ENCODE measurements at places on chromosomes 16 and 17. TPM values are rescaled to one million over a fixed set of nuclear protein-coding genes. Genes with fewer than 3 reads are reported as not detected.

DNA sequence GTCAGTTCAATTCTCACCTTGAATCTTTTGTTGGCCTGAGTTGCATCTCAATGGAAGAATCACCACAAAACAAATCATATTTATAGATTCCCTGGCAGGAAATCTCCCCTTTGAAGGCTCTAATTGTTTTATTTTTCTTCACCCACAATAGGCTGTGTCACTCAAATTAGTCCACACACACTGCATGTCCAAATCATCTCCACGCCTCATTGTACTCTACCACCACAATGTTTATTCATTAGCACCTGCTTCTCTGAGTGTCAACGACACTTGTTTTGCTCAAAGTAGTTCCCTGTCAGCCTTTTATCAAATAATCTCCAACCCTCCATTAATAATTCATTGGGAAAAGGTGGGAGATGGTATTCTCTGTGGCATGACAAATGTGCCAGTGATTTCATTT lies 164.3 kb downstream of the ABCC12 start:
- no peak overlapping the region for H3K27ac ChIP-seq
- no peaks in the 10 kb centered on the region for H3K27me3 ChIP-seq
- no peak overlapping the region for H3K4me3 ChIP-seq
- no peaks in the 10 kb centered on the region for H3K36me3 ChIP-seq
- DNase-seq = no peak

NAA60 gene
- polyA plus RNA-seq = 59.3 TPM

DNA sequence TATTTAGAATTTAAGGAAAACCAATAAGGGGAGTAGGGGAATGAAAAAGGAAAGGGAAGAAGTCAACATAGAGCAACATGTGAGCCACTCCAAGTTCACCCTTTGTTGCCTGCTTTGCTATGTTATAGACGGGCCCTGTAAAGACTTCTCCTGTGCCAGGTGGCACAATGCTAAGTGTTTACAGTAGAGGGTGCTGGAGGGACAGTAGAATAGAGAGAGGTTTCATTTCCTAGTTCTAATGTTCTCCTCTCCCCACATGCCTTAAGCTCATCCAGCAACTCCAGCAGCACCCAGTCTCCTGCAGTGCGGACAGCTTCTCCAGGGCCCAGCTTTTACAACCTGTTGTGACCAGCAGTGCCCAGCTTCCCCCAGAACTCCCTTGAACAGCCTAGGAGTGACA lies 468.0 kb downstream of the HS3ST3B1 start:
- no peaks in the 10 kb centered on the region for H3K36me3 ChIP-seq
- H3K27ac ChIP-seq = no peak overlapping the region
- no peak for DNase-seq
- no peak overlapping the region for H3K4me3 ChIP-seq
- no peaks in the 10 kb centered on the region for H3K27me3 ChIP-seq

GRCh38 chr16:2514333-2515179 lies 804 bp downstream of the ATP6V0C start:
- no peaks in the 10 kb centered on the region for H3K27me3 ChIP-seq
- DNase-seq = no peak

DNA sequence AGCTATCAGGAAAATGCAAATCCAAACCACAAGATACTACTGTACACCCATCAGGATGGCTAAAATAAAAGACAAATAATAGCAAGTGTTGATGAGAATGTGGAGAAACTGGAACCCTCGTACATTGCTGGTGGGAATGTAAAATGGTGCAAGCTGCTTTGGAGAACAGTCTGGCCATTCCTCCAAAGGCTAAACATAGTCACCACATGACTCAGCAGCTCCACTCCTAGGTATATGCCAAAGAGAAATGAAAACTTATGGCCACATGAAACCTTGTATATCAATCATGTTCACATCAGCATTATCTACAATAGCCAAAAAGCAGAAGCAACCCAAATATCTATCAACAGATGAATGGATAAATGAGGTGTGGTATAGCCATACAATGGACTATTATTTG lies 28.5 kb downstream of the VAC14 start:
- peaks cover 52% of the 10 kb centered on the region for H3K36me3 ChIP-seq
- H3K27me3 ChIP-seq = no peaks in the 10 kb centered on the region
- H3K4me1 ChIP-seq = no peaks in the 10 kb centered on the region
- DNase-seq = no peak
- no peak overlapping the region for H3K27ac ChIP-seq

DNA sequence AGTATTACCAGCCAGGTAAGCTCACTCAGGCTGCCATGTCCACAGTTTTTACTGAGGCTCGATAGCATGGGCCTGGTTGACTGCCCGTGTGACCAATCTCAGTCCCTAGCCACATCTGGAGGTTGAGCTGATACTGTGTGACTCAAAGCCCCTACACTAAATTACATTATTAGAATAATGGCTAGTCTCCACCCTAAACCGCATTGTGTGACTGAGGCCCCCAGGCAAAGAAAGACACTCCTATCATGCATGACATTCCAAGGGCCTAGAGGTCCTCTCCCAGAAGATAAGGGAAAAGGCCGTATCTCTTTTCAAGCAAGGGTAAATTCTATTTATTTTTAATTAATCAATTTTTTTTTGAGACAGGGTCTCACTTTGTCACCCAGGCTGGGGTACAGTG lies 505.3 kb downstream of the HAPSTR1 start:
- H3K27ac ChIP-seq = no peak overlapping the region
- no peaks in the 10 kb centered on the region for H3K36me3 ChIP-seq
- DNase-seq = no peak
- H3K27me3 ChIP-seq = no peaks in the 10 kb centered on the region
- H3K4me3 ChIP-seq = no peak overlapping the region

- H3K4me1 ChIP-seq = no peaks in the 10 kb centered on the region
- peak; percentile 41 for DNase-seq
- no peak overlapping the region for H3K27ac ChIP-seq
- peaks cover 5% of the 10 kb centered on the region for H3K27me3 ChIP-seq
- H3K36me3 ChIP-seq = no peaks in the 10 kb centered on the region
Measured at GRCh38 chr17:66994361-66994760, 29.9 kb downstream of the CACNG4 start.

- no peaks in the 10 kb centered on the region for H3K36me3 ChIP-seq
- H3K4me3 ChIP-seq = no peak overlapping the region
- H3K27me3 ChIP-seq = peaks cover 15% of the 10 kb centered on the region
- no peaks in the 10 kb centered on the region for H3K4me1 ChIP-seq
Measured at GRCh38 chr16:752007-752312, 8.6 kb upstream of the MSLN start.

DNA sequence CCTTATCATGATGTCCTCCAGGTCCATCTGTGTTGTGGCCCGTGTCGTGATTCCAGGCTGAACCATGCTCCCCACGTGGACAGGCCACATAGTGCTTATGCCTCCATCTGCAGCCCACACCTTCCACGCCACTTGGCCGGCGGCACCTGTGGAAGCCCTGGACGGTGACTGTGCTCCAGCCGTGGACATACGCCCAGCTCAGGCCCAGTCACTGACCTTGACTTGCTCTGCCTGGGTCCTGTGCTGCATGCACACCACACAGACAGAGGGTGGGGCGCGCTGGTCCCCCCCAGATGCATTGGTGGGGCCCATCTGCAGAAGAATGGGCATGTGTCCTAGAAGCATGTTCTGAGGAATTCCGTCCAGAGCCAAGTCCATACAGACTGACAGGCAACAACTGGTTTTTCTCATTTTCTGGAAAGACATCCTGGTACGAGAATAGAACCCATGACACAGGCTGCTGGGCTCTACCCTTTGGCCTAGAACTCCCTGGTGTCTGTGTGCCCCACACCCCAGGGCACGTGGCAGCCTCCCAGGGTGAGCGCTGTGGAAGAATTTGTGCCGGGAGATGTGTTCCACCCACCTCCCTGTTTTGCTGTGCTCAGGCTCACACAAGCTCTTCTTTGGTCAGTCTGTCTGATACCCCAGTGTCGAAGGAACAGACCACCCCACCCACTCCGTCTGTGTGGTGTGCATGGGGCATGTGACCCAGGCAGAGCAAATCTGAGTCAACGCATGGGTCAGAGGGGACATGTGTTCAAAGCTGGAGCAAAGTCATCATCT lies 39.5 kb downstream of the GPT2 start:
- no peak overlapping the region for H3K27ac ChIP-seq
- peaks cover 12% of the 10 kb centered on the region for H3K36me3 ChIP-seq
- no peak overlapping the region for H3K4me3 ChIP-seq
- no peaks in the 10 kb centered on the region for H3K4me1 ChIP-seq
- no peaks in the 10 kb centered on the region for H3K27me3 ChIP-seq
- DNase-seq = no peak

GRCh38 chr17:81514739-81515529 lies 2.3 kb upstream of the ACTG1 start:
- peak overlapping the region; percentile 74 for H3K4me3 ChIP-seq
- H3K27me3 ChIP-seq = peaks cover 3% of the 10 kb centered on the region
- peak; percentile 82 for DNase-seq
- H3K27ac ChIP-seq = peak overlapping the region; percentile 96

DNA sequence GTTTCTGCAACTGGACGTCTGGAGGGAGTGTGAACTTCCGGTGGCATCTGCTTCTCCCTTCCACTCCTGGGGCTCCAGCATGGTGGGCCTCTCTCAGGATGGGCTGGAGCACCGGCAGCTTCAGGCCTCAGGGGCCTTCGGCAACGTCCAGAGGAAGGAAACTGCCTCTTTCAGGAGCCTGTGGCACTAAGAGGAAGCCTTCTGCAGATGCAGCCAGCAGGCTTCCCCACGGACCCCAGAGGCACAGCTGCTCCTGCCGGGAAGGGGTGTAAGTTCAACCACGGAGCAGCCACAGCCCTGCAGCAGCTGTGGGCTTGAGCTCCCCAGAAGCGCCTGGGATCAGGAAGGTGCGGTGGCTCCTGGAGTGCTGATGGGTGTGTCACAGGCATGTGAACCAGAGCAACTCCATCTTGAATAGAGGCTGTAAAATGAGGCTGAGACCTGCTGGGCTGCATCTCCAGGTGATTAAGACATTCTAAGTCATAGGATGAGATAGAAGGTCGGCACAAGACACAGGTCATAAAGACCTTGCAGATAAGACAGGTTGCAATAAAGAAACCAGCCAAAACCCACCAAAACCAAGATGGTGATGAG lies 50.8 kb upstream of the KLHDC4 start:
- DNase-seq = no peak
- no peak overlapping the region for H3K27ac ChIP-seq
- H3K36me3 ChIP-seq = no peaks in the 10 kb centered on the region
- H3K4me3 ChIP-seq = no peak overlapping the region
- H3K27me3 ChIP-seq = no peaks in the 10 kb centered on the region

CDH13 gene
- 17.1 TPM for polyA plus RNA-seq

GRCh38 chr17:40705584-40705983 lies 2.0 kb upstream of the KRT24 start:
- no peaks in the 10 kb centered on the region for H3K36me3 ChIP-seq
- no peaks in the 10 kb centered on the region for H3K27me3 ChIP-seq
- H3K27ac ChIP-seq = no peak overlapping the region
- H3K4me1 ChIP-seq = no peaks in the 10 kb centered on the region

CCL17 gene
- 0.30 TPM for polyA plus RNA-seq

DNA sequence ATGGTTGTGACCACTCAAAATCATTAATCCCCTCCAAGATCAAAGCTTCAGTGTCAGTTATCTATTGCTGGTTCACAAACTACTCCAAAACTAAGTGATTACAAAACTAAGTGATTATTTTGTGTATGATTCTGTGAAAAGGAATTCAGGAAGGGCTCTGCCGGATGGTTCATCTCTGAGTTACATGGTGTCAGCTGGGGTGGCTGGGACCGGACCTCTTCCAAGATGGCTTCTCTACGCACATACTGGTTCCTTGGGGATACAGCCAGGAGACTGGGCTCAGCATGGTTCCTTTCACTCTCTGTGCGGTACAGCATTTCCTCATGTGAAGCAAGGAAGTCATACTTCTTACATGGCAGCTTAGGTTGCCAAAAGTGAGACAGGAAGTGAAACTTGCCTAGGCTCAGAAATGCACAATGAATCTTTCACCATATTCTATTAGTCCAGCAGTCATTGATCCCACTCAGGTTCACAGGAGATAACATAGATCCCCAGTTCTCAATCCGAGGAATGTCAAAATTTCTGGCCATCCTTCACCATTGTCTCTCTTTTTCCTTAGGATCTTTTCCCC lies 97.9 kb upstream of the IRX6 start:
- H3K27me3 ChIP-seq = no peaks in the 10 kb centered on the region
- no peak overlapping the region for H3K4me3 ChIP-seq
- no peak for DNase-seq
- H3K36me3 ChIP-seq = no peaks in the 10 kb centered on the region
- H3K4me1 ChIP-seq = no peaks in the 10 kb centered on the region
- H3K27ac ChIP-seq = no peak overlapping the region

DNA sequence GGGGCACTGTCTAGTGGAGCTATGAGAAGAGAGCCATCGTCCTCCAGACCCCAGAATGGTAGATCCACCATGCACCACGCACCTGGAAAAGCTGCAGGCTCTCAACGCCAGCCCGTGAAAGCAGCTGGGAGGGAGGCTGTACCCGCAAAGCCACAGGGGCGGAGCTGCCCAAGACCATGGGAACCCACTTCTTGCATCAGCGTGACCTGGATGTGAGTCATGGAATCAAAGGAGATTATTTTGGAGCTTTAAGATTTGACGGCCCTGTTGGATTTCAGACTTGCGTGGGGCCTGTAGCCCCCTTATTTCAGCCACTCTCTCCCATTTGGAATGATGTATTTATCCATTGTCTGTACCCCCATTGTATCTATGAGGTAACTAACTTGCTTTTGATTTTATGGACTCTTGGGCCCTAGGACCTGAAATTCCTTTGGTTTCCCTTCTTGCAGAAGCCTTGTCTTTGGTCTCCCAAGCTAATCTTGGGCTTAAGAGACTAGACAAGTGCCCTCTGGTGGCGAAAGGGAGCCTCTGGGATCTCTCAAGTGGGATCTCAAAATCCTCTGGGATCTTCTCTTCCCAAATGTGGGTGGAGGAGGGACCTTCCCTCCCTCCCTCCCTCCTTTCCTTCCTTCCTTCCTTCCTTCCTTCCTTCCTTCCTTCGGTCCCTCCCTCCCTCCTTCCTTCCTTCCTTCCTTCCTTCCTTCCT lies 58.2 kb upstream of the HAPSTR1 start:
- no peak overlapping the region for H3K4me3 ChIP-seq
- H3K36me3 ChIP-seq = no peaks in the 10 kb centered on the region
- no peaks in the 10 kb centered on the region for H3K4me1 ChIP-seq
- peak; percentile 20 for DNase-seq

MFSD11 gene
- polyA plus RNA-seq = 28.8 TPM

DNA sequence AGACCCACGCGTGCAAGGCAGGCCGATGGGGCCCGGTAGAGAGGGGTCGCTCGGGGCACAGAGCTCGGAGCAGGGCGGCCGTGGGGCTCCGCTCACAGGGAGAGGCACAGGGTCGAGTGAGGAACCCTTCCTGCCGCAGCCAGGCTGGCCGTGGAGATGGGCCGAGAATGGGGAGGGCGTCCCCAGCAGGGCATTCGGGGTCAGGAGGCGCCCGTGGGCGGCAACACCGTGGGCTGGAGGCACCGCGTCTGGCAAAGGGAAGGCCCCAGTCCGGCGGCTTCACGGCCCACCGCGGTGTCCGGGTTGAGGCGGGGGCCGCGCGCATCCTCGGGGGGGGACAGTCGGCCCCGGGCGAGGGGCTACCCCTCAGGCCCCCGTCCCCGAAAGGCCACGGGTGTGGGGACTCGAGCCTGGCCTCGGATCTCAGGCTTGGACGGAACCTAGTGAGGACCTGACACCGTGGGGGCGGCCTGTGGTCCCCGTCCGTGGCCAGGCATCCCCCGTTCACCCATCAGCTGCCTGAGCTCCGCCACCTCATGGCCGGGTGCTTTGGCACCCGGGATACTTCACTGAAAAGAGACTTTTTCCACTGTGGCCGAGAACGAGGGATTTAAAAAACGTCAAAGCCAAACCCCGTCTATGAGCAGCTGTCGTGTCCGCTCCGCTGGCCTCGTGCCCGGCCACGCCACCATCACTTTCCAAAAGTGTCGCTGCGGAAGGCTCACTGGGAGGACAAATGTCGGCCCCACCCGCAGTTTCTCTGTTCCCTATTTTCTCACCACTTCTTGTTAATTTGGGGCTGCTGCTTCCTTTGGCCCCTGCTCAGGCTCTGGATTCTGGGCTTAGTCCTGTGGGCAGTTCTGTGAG lies 73.6 kb downstream of the METRNL start:
- no peak for DNase-seq
- peaks cover 4% of the 10 kb centered on the region for H3K4me1 ChIP-seq
- H3K27ac ChIP-seq = no peak overlapping the region

All from large intestine (tissue), 12 donors.